AG09309 (cell line): ENCODE measurements at places on chromosomes 2 and 18.

GRCh38 chr18:12531749-12532148 lies 124.0 kb downstream of the PRELID3A start:
- DNase-seq = no peak

DNA sequence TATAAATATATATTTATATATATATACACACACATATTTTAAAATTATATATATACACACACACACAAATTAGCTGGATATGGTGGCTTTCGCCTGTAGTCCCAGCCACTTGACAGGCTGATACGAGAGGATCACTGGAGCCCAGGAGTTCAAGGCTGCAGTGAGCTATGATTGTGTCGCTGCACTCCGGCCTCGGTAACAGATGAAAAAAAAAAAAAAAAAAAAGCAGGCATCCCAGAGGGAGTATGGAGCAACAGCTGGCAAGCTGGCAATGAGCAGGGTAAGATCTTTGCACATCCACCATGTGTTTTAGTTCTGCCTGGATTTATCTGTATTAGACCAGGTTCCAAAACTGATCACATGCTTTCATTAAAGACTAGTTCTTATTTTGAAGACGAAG lies 170.1 kb downstream of the MAP2 start:
- no peak for DNase-seq

- DNase-seq = no peak
These were observed 11.6 kb upstream of the TBC1D8 start for GRCh38 chr2:101162561-101163330.

DNA sequence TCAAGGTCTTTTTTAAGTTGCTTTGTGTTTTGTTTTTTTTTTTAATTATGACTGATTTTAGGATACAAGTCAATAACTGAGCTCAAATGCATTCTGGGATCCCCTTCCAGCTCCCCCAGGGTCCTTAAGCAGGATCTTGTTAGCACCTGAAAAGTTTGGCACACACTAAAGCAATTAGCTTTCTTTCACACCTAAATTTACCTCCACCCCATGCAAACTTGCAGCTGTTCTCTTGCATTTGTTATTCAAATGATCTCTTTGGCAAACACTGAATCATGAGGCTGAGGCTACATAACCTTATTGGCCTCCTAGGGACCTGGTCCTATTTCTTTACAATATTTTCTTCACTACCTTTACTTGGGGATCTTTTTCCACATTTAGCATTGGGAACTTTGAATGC lies 2026.1 kb upstream of the CELF4 start:
- DNase-seq = no peak

- no peak for DNase-seq
These were observed 1135.1 kb upstream of the CRIM1 start for GRCh38 chr2:35220461-35220860.

GRCh38 chr18:69215161-69215560 lies 185.5 kb upstream of the DOK6 start:
- DNase-seq = no peak

GRCh38 chr2:624551-625347 lies 52.5 kb downstream of the TMEM18 start:
- no peak for DNase-seq

GRCh38 chr2:104433657-104434056 lies 420.3 kb upstream of the POU3F3 start:
- no peak for DNase-seq

GRCh38 chr2:240499309-240500301 lies 58.2 kb downstream of the ANKMY1 start:
- DNase-seq = no peak

DNA sequence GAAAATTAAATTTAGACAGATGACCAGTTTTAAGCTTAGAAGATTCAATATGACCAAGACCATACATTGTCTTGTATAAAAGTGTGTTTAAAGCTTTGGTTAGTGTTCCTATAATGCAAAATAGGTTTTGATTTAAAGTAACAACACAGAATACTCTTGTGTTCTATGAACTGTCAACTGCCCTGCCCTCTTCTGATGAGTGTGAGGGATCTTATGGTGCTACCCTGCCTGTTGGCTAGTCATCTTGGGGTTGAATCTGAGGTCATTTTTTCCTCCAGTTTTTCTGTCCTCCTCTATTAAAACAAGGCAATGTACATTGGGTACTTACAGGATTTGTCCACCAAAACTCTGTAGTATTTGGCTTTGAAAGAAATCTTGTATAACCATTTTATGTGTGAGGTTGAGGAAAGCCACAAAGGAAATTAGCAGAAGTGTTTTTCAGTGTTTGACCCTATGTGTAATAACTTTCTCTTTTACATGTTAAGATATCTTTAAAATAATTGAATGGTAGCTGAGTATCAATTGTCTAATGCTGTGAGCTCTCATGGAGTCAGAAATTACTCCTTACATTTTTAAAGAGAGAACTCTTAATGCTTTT lies 129.1 kb downstream of the SPTBN1 start:
- no peak for DNase-seq

GRCh38 chr18:9684881-9685614 lies 23.1 kb upstream of the RAB31 start:
- DNase-seq = no peak

DNA sequence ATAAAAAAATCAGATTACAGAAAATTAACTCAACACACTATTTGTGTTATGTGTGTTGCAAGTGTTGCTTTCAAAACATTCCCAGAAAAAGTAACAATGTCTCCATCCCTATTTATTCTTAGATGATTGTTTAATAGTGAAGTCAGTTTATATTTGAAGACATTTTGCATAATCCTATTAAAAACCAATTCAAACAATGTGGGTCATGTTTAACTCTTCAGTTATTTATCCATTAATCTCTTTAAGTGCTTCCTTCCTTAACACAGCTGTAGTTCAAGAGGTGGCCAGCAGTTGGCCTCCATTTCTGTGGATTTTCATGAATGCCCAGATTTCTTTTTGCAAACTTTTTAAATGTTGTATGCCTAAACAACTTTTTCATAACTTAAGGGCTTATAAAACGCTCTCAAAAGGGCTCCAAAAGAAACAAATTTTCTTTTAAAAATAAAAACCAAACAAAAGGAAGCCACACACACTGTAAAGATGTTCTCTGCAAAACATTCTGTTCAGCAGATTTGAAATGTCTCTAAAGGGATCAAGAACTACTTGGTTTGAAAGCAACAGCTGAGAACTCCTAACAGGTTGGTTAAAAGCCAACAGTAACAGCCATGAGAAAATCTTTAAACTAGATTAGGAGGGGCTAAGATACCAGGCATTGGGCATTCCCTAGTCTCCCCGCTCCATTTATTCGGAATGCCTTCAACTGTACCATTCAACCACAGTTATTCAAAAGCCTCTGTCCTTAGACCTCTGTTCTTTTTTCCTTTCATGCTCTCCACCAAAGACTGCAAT lies 71.5 kb downstream of the THADA start:
- no peak for DNase-seq

- DNase-seq = no peak
These were observed 1.9 kb upstream of the ODC1 start for GRCh38 chr2:10449838-10450691.

- no peak for DNase-seq
These were observed 91.6 kb downstream of the PTPRM start for GRCh38 chr18:7658701-7659100.

DNA sequence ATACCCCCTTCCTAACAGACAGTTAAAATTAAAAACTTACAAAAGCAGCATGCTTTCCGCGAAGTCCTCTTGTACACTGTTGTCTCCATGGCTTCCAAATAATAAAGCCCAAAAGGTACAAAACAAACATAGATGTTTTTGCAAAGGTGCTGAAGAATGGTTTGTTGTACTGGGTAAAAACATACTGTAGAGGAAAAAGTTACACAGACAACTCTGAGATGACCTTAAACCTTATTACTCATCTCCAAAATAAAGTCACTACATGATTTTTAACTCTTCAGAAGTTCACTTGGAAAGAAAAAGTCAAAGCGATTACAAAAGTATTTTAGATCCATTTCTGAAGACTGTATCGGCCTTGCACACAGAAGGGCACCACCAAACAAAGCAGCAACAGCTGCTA lies 6.1 kb downstream of the SLC35F5 start:
- no peak for DNase-seq

DNA sequence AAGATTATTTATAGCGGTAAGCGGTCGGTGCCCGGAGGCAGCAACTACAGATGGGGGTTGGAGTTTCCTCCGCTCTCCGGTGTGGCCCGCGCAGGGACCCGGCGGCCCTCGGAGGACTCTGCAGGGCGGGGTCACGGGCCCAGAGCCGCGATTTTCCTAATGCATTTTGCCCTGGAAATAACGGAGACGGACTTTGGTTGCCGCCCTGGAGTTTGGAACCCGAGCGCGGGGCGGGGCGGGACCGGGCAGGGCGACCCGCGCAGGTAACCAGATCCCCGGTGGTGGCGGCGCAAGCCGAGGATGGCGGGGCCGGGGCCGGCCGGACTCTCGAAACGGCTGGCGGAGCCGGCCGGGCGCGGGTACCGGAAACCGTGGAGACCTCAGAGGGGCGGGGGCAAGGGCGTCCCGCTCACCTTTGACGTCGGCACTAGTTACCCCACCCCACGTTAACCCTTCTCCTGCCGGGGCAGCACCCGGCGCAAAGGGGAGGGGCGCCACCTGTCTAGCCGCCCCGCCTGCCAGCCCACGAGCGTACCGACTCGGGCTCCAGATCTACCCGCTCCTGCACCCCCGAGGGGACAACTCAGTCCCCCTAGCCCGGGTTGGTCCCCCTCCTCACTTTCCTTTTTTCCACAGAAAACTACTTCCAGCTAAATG lies 2.9 kb downstream of the CYP26B1 start:
- no peak for DNase-seq

GRCh38 chr2:101961338-101962191 lies 30.2 kb upstream of the IL1R2 start:
- peak; percentile 98 for DNase-seq

GRCh38 chr2:197071213-197071612 lies 144.7 kb upstream of the PGAP1 start:
- DNase-seq = no peak

GRCh38 chr2:152433289-152433688 lies 98.3 kb downstream of the FMNL2 start:
- DNase-seq = no peak

GRCh38 chr2:19868224-19868623 lies 33.6 kb downstream of the TTC32 start:
- DNase-seq = no peak

- no peak for DNase-seq
These were observed 49.3 kb downstream of the TNP1 start for GRCh38 chr2:216810399-216811160.

DNA sequence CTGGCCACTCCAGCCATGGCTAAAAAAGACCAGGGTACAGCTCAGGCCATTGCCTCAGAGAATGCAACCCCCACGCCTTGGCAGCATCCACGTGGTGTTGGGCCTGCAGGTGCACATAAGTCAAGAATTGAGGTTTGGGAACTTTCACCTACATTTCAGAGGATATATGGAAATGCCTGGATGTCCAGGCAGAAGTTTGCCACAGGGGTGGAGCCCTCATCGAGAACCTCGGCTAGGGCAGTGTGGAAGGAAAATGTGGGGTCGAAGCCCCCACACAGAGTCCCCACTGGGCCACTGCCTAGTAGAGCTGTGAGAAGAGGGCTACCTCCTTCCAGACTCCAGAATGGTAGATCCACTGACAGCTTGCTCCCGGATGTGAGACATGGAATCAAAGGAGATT lies 477.3 kb downstream of the LPIN1 start:
- no peak for DNase-seq

DNA sequence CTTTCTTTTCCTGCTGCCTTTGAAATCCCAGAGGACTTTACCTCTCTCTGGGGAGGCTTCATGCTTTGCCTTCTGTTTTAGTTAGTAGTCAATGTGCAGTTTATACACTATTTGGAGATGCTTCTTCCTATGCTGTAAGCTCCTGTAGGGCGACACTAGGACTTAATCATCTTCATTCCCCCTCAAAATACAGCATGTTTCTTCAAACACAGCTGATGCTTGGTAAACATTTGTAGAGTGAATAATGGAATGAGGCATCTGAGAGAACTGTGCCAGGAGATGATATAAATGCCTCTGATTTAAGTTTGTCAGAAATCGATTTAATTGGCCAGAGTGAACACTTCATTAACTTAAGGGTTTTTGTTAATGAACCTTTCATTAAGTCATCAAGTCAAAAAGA lies 43.4 kb downstream of the LHCGR start:
- DNase-seq = no peak

GRCh38 chr2:37566517-37566981 lies 104.9 kb downstream of the CDC42EP3 start:
- no peak for DNase-seq

DNA sequence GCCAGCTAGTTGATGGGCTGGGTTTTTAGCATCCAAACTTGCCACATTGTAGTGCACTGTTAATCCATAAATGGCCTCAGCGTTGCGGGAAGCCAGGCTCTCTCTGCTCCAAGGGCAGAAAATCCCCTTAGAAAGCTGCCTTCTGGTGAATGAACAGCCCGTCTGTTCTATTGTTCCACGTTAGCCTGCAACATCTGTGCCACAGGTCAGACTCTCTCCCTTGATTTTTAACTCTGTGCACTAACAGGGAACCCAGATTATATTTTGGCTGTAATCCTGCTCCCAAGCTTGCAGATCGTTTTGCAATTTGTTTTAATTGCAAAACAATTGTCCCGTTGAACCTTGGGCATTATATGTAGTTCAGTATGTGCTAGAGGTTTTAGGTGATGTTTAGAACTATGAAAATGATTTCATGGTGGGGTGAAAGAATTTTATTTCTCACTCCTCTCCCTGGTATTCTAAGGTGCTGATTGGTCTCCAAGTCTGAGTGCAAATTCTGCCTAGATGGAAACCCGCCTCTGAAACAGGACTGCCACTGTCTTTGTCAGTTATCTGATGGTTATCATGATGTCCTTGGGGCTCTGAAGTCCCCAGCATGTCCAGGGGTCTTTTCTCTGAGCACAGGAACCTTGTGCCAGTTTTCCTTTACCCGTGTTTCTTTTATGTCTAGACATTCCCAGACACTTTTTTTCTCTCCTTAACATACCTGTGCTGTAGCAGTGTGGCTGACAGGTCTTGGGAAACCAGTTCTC lies 106.6 kb downstream of the MAP4K4 start:
- no peak for DNase-seq

DNA sequence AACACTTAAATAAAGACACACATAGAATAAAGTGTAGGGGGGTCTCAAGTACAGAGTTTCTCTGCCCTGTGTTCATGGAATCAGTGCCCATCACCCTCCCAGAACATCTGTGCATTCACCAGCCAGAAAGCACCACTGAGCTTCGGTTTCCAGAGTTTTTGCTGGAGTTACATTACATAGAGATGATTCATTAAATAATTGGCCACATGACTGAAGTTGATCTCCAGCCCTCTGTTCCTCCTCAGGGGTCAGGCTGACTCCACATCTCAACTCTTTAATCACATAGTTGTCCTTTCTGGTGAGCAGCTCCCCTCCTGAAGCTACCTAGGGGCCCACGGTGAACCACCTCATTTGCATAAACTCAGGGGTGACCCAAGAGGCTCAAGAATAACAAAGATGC lies 129.8 kb downstream of the METTL4 start:
- DNase-seq = no peak

DNA sequence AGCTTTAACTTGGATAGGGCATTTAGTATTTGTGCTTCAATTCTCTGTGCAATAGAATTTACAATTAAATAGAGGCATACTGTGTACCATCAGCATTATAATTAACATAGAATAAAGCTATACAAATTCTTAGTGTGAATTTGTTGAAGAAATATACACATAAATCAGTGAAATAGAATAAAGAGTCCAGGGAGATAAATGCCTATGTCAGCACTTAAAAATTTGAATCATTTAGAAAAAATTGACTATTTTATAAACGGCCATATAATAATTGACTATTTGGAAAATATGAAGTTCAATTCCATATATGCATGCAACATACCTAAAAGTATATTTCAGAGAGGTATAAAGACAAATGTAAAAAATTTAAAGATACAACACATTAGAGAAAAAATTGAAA lies 348.7 kb downstream of the NR4A2 start:
- no peak for DNase-seq

GRCh38 chr2:65660340-65660739 lies 227.9 kb upstream of the SPRED2 start:
- no peak for DNase-seq
